ENCODE measurements at places on chromosomes 16 and 17.

- no peak for DNase-seq
Observed at GRCh38 chr17:34865716-34866115, 95.5 kb downstream of the CCT6B start.

- DNase-seq, result no peak
Observed at GRCh38 chr16:13945744-13946485, 26.0 kb downstream of the ERCC4 start.

- DNase-seq, result no peak
Observed at GRCh38 chr17:79657036-79657435, 46.2 kb upstream of the RBFOX3 start.

DNA sequence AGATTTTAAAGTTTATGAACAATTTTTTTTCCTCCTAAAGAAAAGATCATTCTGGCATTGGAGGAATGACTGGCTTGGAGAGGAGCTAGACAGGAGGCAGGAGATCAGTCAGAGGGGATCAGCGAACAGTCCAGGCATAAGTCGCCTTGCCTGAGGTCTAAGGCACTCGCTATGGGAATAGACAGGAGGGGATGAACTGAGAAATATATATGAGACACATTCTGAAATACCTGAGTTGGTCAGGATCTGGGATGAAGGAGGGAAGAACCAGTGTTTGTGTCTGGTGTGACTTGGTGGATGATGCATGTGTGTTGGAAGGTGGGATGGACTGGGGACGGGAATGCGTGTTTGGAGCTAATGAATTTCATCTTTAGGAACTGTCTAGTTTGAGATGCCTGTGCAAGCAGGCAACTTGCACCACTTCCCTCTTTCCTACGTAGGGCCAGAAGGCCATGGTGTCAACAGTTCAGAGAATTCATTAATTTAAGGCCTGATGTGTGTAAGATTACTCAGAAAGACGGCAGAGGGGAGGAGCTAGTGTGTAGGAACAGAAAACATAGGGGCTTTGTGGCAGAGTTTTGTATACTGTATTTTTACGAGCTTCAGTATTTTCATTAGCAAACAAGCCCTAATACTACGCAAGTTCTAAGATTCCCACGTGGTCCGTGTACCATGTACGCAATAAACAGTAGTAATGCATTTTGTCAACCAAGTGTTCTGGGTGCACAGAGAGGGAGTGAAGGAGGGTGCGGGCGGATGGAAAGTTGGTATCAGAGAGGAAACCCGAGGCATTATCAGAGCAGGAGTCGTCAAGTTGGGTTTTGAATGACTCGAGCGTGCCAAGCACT lies 825 bp downstream of the HEATR6 start:
- no peak for DNase-seq

GRCh38 chr16:60792437-60792836 lies 1243.8 kb downstream of the CDH8 start:
- no peak for DNase-seq

- peak; percentile 64 for DNase-seq
Observed at GRCh38 chr17:57121308-57122042, 36.4 kb downstream of the AKAP1 start.

DNA sequence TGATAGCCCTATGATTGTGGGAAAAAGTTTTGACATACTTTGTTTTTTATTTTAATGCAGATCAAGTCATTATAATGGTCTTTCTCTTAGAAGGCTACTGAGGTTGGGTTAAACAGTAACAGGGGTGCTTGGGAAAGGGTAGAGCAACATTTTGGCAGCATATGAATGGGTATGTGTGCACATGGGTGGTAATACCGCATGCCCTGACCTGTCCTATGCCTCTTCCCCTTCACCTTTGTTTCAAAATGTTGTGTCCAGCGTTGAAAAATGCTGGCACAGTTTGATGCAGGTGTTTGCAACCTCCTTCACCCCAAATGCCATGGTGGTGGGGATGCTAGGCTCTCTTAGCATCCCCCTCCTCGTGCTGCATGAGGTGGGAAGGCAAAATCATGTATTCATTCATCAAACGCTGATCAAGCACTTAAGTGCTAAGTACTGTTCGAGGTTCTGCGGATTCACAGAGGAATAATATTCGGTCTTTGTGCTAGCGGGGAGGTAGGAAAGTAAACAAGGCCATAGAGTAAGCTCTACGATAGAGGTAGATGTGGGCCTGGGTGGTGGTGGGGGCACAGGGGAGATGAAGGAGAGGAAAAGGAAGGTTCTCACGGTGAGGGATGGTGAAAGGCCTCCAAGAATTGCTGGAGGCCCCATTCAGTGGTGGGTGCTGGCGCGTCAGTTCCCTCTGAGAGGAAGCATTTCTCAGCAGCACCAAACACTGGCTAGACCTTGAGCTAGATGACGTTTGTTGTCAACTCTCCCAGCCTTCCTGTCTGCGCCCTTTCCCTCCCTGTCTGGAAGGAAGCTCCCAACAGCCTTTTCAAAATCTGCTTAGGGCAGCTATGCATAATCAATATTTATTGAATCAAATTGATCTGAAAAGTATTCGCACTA lies 13.3 kb upstream of the MARCHF10 start:
- no peak for DNase-seq

- DNase-seq, result peak; percentile 48
Observed at GRCh38 chr16:57955572-57956188, 15.2 kb downstream of the CNGB1 start.

GRCh38 chr17:2853283-2854142 lies 57.3 kb downstream of the RAP1GAP2 start:
- DNase-seq, result peak; percentile 51

DNA sequence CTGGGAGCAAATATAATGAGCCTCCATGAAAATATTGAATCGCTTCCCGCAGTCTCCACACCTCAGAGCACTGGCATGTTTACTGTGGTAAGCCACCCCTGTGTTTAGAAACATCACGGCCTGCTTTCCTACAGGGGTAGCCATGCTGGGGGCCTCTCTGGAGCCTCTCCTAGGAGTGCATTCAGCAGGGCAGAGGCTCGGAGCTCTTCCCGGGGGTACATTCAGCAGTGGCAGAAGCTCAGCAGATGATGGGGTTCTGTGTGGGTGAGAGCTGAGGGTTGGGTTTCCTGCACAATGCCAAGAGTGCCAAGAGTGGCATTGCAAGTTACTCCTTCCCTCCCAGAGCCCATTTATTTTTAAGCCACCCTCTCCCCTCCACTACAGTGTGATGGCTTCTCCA lies 386.6 kb downstream of the SEC14L1 start:
- DNase-seq, result no peak

- no peak for DNase-seq
Observed at GRCh38 chr16:64196444-64196843, 925.4 kb downstream of the CDH11 start.

Data from urothelium cell line (cell line).